ENCODE measurements at places on chromosomes 5 and 9.

DNA sequence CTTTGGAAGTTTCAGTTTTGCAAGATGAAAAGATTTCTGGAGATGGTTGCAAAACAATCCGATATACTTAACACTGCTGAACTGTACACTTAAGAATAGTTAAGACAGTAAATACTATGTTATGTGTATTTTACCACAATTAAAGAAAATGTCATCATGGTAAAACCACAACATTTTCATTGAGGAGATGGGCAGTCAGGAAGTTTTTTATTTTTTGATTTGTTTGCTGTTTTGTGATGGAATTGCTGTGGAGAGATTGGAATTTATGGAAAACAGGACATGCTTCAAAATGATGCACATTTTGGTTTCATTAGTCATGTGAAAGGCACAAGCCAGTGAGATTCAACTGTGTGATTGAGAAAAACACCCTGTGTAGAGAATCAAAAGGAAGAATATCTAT is 90.5 kb upstream of the AGXT2 start:
- no peak for DNase-seq

DNA sequence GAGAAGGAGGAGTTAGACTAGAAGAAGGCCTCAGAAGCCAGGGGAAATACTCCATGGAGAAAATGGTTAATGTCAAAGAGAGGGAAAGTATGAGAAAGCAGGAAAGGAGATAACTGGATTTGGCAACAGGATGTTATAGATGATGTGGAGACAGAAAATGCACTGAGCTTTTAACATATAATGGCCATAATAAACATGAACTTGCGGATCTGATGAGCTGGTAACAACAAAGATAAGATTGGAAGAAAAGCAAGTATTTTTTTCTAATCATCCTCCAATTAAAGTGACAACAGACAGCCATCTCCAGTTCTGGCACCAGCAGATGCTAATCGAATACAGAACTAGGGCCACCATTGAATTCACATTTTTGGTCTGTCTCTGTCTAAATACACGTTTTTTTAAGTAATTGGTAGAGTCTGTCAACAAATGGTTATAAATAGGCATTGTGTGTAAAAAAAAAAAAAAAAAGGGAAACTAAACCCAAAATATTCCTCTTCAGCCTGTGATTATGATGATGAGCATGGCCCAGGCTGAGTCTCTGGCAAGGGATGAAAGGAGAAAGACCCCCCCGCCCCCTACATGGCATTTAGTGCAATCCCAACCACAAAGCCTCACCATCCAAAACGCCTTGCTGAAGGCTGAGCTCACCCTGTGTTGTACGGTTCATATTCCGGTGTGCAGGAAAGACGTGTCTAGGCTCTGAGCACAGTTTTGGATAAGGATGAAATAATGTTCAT is 149.5 kb upstream of the LHFPL2 start:
- DNase-seq: no peak

DNA sequence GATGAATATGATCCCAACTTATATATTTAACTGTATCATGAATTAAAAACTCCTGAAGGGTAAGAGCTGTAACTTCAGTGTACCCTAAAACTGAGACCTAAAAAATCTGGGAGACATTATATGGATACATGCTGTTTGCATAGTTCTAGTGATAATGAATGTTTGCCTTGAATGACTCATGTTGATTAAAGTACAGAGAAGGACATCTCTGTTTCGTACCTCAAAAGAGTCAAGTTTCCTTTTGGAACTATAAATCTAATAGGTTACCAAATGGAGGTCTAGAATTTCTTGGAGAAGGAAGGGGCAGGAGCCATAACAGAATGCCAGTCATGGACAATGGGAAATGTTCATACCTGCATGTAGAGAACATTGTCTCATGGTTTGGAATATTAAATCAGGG is 168.1 kb downstream of the SNCAIP start:
- no peak for DNase-seq

- no peak for DNase-seq
These were observed 45.8 kb upstream of the GARNL3 start for GRCh38 chr9:127218818-127219217.

DNA sequence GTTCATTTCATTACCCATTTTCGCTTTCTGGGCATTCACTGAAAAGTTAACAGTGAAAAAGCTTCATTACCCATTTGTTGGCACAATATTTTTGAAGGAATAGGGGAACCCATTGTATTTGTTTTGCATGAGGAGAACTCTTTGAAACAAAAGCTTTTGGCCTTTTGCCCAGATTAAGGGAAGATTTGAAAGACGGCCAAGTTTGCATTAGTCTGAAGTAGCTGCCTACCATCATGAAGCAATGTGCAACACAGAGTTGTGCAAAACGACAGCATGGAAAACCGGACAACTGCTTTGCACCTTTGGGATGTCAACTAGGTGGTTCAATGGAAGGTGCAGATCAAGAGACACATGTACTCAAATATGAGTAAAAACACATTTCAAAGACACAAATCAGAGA is 84.9 kb downstream of the TRPM3 start:
- DNase-seq: no peak

- no peak for DNase-seq
These were observed 239.0 kb downstream of the FANCC start for GRCh38 chr9:95078511-95078910.

- no peak for DNase-seq
These were observed 169.2 kb downstream of the HSPA4 start for GRCh38 chr5:133220851-133221674.

GRCh38 chr5:1366514-1366913 is 21.6 kb upstream of the CLPTM1L start:
- DNase-seq: no peak

DNA sequence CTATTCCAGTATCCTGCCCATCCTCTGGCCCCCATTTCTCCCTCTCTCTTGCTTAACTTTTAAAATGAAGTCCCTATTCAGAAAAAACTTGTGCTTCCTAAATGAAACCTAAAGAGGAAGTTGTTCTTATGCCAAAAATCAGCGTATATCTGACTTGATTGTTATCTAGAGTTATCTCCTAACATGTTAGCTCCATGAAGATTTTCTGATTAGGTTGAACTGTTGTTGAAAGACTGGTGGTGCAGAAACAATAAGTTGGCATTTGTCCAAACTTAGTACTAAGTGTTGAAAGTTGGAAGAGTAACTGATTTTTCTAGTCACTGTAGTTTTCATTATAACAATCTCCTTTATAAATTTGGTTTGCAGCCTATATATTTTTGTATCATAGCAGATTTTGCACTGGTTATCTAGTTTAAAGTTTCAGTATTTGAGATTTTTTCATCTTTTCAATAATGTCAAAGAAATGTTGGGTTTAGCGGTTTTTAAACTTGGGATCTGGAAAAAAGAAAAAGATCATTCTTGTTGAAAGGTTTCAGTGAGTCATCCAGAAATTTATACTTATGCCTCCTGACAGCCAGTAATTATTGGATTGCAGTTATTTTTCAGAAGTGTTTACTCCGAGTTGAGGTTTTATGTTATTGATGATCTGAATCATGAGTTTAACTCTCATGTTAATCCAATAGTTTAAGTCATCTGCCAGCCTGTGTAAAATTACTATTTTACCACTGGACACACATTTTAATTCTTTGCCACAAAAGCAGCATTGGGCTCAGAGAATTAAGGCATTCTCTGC is 60.6 kb downstream of the PAM start:
- DNase-seq: no peak

- no peak for DNase-seq
These were observed 308.1 kb upstream of the TLE4 start for GRCh38 chr9:79263628-79264027.

DNA sequence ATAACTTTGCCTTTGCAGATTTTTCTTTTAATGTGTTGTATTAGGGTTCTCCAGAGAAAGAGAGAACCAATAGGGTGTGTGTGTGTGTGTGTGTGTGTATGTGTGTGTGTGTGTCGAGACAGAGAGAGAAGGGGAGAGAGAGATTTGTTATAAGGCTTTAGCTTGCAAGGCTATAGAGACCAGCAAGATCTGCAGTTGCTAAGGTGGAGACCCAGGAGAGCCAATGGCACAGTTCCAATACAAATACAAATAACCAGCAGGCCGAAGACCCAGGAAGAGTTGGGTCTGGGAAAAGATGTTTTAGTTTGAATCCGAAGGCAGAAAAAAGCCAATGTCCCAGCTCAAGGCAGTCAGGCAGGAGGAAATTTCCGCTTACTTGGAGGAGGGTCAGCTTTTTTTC is 23.0 kb downstream of the TMOD1 start:
- DNase-seq: no peak

- no peak for DNase-seq
These were observed 21.7 kb upstream of the SYNPO start for GRCh38 chr5:150618588-150619281.

DNA sequence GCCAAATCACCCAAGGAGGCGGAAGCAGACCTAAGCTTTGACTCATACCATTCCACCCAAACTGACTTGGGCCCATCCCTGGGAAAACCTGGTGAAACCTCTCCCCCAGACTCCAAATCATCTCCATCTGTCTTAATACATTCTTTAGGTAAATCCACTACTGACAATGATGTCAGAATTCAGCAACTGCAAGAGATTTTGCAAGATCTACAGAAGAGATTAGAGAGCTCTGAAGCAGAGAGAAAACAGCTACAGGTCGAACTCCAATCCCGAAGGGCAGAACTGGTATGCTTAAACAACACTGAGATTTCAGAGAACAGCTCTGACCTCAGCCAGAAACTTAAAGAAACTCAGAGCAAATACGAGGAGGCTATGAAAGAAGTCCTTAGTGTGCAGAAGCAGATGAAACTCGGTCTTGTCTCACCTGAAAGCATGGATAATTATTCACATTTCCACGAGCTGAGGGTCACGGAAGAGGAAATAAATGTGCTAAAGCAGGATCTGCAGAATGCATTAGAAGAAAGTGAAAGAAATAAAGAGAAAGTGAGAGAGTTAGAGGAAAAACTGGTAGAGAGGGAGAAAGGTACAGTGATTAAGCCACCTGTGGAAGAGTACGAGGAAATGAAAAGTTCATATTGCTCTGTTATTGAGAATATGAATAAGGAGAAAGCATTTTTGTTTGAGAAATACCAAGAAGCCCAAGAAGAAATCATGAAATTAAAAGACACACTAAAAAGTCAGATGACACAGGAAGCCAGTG is 15.8 kb upstream of the TTC23L start:
- no peak for DNase-seq

GRCh38 chr5:14471507-14471906 is 110.1 kb upstream of the OTULINL start:
- no peak for DNase-seq

DNA sequence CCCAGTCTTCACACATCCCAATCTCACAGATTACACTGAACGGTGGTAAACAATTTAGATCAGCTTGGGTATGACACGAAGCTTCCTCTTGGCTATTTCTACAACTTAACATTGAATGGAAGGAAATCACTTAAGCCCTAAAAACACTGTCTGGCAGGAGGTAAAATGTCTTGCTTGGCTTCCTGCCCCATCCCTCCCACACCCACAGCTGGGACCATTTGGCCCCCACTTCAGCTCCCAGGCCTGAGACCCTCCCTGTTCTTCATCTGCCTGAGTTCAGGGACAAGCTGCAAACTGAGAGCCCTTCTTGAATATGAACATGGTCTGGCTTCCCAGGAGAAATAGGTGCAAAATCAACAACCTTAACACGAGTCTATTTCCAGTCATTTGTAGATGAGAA is 3.4 kb upstream of the COL15A1 start:
- DNase-seq: no peak

DNA sequence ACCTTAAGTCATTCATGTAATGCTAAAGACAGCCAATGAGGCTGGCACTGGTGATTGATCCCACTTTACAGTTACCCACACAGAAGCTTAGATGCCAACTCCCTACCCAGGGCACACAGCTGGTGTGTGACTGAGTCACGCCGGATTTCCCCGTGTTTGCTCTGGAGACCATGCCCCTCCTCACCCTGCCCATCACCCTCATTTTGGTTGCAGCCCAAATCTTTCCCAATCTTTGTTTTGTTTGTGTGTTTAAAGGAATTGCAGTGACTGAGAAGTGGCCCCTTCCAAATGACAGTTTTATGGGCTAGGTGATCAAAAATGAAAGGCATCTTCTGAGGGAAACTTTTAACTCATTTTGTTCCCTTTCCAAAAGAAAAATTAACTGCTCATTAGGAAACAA is 10.9 kb downstream of the FBXL7 start:
- DNase-seq: no peak

Measured in SK-N-MC (cell line).